CD4-positive, alpha-beta memory T cell (primary cell): ENCODE measurements at places on chromosomes 6 and 20.

DNA sequence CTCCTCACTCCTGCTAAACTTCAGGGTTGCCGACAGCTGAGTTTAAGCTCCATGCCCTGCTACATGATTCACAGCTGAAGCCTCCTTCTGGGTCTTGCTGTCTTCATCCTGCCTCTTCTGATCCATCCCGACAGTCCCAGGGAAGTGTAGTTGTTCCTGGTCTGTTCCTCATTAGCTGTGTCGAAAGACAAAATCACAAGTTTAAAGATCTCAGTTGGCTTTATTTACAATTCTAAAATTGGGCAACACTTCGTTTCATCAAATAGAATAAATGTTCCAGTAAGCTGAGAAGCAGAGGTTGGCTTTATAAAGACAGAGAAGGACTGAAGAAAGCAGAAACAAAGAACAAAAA lies 4.1 kb upstream of the SLC2A10 start:
- no peak overlapping the region for H3K27ac ChIP-seq
- no peaks in the 10 kb centered on the region for H3K4me1 ChIP-seq
- H3K4me3 ChIP-seq: no peak overlapping the region
- DNase-seq: no peak

GRCh38 chr6:11644071-11644470 lies 106.5 kb downstream of the TMEM170B start:
- H3K27ac ChIP-seq: no peak overlapping the region
- no peak overlapping the region for H3K4me3 ChIP-seq
- no peak for DNase-seq
- no peaks in the 10 kb centered on the region for H3K27me3 ChIP-seq
- H3K4me1 ChIP-seq: no peaks in the 10 kb centered on the region

GRCh38 chr20:2756056-2756611 lies 44.3 kb downstream of the CPXM1 start:
- H3K4me1 ChIP-seq: peaks cover 20% of the 10 kb centered on the region
- no peak for DNase-seq
- peaks cover 5% of the 10 kb centered on the region for H3K27me3 ChIP-seq
- H3K36me3 ChIP-seq: no peaks in the 10 kb centered on the region
- no peak overlapping the region for H3K27ac ChIP-seq
- H3K4me3 ChIP-seq: no peak overlapping the region

GRCh38 chr6:84618836-84619235 lies 145.6 kb downstream of the TBX18 start:
- no peak overlapping the region for H3K4me3 ChIP-seq
- H3K36me3 ChIP-seq: no peaks in the 10 kb centered on the region
- H3K27ac ChIP-seq: no peak overlapping the region
- no peak for DNase-seq
- no peaks in the 10 kb centered on the region for H3K4me1 ChIP-seq
